Activated naive CD8-positive, alpha-beta T cell treated with anti-CD3 and anti-CD28 coated beads for 36 hours (primary cell): ENCODE measurements at places on chromosomes 7 and 10.

DNA sequence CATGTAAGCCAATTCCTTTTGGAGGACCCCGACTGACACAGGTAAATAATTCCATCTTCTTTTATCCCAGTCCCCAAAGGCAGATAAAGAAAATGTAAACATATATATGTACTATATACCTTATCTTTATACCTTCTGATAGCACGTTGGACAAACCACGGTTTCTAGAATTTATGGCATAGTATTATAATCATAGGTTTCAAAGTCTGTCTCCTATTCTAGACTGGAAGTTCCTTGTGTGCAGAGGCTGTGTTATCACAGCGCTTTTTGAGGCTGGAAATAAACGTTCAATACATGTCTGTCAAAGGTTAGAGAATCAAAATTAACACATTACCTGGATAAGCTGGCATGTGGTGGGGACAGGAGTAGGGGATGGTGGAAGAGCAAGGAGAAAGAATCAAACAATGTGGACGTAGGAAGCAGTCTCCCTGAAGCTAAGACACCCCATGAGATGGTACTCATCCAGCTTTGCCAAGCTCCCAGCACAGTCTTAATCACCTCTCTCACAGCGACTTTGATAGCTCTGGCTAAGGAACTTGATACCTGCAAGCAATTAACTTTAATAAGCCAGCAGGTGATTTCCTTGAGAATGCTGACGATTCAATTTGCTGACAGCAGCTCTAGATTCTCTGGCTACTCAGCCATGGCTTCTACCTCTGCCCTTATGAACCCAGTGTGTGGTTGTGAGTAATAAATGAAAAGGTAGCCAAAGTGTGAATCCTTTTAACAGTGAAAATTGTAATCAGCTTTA, 208.4 kb upstream of the LRRTM3 start:
- no peak for DNase-seq

- no peak for DNase-seq
Observed at GRCh38 chr7:43850348-43851116, 18.8 kb downstream of the MRPS24 start.

DNA sequence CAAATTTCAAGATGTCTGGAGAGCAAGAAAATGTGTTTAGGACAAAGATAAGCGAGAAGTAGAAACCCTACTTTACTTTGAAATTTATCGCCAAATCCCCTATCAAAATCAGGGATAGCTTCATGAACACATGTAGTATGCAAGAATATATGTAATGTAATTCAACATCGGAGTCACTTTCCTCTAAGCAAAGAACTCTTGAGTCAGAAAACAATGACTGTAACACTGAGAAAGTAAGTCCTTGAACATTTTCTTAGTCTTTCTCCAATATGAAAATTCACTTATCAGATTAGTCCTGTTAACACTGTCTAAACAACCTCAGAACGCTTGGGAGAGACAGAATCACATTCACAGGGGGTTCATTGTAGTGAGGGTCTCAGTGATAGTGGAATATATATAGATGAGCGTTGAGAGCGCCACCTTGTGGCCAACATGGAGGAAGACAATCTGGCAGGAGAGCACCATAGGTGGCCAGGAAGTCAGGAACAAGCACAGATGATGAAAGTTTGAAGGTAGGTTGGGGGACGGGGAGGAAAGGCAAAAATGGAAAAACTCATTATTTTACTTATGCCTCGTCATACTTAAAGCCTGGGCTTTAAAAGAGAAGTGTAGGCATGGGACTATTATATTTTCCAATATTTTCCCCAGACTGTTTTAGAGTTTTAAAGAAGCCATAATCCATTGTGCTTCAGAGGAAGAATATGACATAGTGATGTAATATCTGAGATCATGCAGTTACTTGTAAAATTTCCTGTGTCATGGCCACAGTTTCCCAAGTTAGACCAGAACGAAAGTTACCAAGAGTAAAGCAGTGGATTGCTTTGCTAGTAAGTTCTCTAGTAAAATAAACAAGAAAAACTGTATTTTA, 115.5 kb upstream of the GNAI1 start:
- DNase-seq, result peak; percentile 19

DNA sequence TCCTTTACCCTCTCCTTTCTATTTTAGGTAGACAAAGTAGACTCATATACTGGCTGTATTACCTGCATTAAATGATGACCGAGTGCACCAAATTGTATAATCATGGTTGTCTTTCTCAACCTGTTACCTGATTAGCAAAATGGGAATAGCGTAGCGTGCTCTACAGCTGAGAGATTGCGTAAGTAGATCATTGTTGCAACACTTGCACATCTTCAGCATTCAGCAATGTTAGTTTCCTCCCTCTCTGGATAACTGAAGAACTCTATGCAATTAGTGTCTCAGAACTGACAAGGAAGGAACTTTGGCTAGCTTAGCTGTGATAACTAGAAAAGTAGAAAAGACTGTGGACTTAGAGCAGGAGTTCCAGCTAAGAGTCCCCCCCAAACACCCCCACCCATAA, 787.4 kb downstream of the PHTF2 start:
- no peak for DNase-seq

GRCh38 chr10:104505521-104506042, 135.5 kb upstream of the SORCS3 start:
- no peak for DNase-seq

DNA sequence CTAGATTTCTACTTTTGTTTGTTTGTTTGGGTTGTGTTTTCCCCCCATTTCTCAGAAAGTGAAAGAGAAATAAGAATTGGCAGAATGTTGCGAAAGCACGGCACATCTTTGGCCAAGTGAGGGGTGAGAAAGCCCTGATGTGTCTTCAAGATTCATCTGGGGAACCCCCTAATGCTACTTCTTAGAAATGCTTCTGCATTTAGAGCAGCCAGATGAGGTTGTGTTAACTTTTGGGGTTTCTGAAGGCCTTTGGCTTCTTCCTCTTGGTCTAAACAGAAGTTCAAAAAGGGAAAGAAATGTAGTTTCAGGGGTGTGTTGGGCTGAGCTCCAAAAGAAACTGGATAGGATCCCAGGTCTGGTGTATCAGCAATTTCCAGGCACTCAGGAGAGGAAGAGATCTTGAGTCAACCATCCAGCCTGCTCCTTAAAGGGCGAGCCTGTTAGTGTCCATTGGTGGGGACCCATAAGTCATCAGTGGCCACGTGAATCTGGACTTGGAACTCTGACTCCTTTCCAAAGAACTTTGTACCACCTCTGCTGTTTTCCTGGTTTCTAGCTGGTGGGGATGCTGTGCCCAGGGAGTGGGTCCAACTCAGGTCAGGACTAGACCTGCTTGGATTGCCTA, 6.5 kb downstream of the DUSP5 start:
- DNase-seq, result peak; percentile 65

DNA sequence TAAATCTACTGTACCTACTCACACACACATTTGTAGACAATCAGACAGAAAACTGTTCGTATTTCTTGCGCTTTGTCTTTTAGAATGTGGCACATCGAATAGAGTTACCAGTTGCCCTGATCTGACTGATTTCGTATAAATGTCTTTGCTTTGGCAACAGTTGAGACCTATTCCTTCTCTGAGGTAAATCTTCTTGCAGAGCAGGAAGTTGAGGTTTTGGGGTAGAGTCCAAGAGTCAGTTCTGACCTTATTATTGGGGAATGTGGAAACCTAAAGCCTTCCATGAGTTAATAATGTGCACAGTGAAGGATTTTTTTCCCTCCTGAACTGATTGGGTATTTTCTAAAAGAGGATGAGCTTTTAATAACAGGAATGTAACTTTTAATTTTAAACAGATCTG, 135.3 kb downstream of the KIAA1217 start:
- DNase-seq, result no peak

- DNase-seq, result no peak
Observed at GRCh38 chr10:122495406-122496340, 34.3 kb downstream of the HTRA1 start.

DNA sequence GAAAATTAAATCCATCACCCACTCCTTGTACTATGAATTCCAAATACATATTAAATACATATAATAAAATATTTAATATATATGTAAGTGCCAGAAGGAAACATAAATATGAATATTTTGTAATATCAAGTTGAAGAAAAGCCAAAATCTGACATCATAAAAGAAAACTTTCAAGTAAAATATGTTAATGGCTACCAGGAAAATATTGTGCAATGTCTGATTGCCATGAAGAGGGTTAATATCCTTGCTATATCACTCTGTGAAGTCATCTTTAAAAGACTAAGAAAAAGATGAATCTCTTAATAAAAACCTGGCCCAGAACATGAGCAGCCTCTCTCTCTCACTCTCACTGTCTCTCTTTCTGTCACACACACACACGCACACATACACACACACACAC, 130.2 kb downstream of the EGFR start:
- no peak for DNase-seq

GRCh38 chr7:101537205-101537604, 91.9 kb downstream of the MYL10 start:
- no peak for DNase-seq

DNA sequence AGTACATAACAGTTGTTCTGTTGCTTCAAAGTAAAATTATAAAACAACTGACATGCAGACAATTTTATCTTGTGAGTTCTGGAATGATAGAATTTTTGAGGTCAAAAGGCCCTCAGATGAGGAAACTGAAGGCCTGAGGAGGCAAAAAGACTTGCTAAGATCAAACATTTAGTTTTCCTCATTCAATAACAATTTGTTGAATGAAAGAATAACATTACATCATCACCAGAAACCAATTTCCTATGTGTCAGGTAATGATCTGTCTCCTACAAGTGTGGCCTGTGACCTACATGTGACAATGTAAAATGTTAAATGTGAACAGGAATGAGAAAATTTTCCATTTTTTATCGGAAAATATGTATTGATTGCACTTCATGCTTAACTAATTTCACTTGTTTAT, 16.6 kb upstream of the ASB4 start:
- DNase-seq, result no peak

DNA sequence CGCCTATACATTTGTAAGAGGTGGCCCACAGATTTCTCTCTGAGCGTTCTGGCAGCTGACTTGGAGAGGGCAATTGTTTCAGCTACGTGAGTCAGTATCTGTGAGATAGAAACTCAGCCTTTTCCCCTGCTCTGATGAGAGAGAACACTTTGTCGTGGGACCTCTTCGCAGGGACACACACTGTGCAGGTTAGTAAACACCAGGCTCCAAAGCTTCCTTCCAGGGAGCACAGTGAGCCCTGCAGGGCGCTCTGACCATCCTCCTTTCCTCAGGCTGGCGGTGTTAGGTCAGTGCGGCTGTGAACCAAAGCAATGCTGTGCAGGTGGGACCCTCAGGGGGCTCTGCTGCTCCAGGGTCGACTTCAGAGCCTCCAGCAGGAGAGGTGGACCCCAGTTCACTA, 152.2 kb upstream of the TCF7L2 start:
- DNase-seq, result no peak

GRCh38 chr7:112510001-112510742, 29.4 kb downstream of the LSMEM1 start:
- peak; percentile 2 for DNase-seq

DNA sequence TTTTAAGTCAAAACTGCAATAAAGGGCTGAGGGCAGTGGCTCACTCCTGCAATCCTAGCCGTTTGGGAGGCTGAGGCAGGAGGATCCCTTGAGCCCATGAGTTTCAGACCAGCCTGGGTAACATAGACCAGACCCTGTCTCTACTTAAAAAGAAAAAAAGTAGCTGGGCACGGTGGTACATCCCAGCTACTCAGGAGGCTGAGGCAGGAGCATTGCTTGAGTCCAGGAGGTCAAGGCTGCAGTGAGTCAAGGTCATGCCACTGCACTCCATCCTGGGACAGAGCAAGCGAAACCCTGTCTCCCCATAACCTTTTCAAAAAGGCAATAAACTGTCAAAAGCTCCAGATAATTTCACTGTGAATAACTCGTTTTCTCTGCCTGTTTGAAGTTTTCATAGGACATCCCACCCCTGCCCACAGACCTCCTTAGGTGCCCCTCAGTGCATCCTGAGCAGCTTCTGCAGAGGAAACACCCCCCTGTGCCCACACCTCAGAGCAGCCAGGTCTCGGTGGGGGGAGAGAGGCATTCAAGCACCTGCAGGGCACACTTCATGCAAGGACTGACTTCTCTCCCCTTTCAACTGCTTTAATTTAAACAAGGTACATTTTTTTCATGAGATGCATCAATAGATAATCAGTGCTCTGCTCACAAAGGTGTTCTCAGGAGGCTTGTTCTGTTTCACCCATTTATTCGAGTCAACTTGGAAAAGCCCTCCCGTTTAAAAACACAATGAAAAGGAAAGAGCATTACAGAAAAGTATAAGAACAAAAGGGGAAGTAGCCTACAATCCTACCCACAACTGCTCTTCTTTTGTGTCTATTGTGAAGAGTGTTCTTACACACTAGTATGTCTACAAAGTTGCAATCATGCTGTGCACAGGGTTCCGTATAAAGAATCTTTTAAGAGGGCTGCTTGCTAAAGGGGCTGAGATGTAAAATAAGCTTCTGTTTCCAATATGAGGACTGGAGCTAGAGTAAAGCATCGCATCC, 104.9 kb downstream of the KMT2E start:
- no peak for DNase-seq

GRCh38 chr7:75654855-75655254, 83.9 kb downstream of the HIP1 start:
- DNase-seq, result no peak

DNA sequence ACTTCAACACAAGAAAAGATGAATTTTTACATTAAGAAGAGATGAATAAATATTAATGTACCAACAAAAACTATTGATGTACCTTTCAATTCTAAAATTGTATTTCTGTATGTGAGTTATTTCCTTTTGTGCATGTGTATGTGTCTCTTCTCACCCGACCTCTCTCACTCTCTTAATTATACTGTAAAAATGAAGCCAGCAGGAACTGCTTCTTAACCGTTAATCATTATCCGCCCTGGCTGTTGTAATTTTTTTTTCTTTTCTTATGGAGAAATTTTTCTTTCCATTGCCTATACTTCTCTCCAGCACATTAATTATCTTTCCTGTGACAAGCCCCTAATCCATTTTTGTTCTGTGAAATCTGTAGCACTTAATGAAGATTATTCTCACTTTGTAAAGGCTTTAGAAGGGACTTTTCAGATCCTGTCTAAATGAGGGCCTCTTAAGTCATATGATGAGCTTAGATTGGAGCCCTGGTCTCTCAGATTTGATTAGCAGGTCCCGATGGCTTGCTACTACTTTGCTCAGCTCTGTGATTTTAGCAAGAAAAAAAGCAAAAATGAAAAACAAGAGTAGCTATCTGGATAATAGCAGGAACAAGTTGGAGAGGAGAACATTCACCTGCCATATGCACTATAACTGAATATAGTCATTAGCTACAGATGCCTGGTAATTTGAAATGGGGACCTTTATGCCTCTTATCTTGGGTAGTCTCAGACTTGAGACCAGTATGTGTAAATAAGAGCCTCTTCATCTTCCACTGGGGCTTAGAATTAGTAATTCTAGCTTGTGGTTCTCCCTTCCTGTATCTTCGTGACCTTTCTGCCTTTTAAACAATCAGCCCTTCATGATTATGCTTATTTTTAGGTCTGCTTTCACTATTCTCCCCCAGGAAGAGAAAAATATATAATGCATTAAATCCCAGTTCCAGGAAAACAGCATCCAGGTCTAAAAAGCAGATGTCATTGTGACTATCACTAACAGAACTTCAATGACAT, 80.0 kb upstream of the COL1A2 start:
- no peak for DNase-seq

- no peak for DNase-seq
Observed at GRCh38 chr7:137003086-137003485, 134.6 kb downstream of the CHRM2 start.
